ENCODE measurements at places on chromosomes 1 and 21.

DNA sequence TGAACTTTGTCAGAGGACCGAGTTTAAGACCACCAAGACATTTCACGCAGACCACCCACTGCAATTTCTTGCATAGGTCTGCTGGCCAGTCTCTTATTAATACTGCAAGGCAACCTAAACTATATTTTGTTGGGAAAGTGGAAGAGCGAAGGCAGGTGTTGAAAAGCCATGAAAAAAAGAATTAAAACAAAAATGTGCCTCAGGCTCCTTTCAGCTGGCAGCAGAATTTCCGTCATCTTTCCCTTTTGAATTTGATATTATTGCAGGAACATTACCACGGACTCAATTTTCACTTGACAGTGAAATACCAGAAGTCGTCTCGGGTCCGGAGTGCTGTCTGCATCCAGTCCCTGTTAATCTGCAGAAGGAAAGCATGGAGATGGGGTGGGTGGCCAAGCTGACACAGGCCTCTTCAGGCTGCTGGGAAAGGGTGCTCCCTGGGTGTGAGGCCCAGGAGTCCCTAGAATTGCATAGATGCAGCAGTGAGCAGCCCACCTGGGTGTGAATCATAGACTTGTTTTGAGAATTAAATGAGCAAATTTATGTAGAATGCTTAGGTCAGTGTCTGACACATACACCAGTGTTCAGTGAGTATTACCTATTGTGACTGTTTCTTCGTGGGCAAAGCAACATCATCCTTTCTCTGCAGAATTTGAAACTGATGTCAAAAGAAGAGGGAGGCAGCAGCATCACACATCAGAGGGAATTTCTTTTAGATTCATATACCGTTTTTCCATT is 150.7 kb downstream of the PBX1 start:
- DNase-seq, result no peak

- DNase-seq, result no peak
These were observed 86.7 kb downstream of the C1orf94 start for GRCh38 chr1:34263406-34263805.

DNA sequence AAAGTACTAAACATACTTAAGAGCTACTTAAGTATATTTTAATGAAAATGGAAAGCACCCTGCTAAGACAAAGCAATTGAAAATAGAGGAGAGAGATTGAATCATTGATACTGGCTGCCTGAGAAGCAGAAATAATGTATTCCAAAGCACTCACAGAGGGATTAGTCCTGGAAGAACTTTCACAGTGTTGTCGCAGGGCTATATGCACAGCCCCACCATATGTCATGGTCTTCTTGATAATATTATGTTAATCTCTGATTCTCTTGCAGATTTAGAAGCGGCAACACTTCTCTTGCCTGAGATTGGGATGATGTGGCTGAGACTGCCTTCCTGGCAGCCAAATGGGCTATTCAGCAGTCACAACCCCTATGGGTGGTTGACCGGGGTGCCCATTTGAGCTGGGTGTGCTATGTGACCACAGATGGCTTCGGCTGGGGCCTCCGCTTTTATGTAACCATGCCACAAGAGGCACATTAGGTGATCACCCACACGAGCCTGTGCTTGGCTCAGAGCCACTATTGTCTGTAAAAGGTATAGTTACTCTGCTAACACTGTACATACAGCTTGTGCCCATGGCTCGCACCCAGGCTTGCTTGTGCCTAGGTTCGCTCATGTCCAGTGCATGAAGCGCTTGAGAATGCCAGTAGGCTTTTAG is 152.2 kb upstream of the SGIP1 start:
- DNase-seq, result no peak

- no peak for DNase-seq
These were observed 141.3 kb downstream of the NRIP1 start for GRCh38 chr21:14923468-14923867.

GRCh38 chr1:160607672-160608032 is 28.4 kb upstream of the CD84 start:
- no peak for DNase-seq

GRCh38 chr1:149885339-149886120 is 13.8 kb upstream of the BOLA1 start:
- peak; percentile 53 for DNase-seq

GRCh38 chr1:66439031-66439740 is 94.8 kb upstream of the SGIP1 start:
- DNase-seq, result no peak

GRCh38 chr1:87106867-87107266 is 192.4 kb downstream of the HS2ST1 start:
- DNase-seq, result no peak

DNA sequence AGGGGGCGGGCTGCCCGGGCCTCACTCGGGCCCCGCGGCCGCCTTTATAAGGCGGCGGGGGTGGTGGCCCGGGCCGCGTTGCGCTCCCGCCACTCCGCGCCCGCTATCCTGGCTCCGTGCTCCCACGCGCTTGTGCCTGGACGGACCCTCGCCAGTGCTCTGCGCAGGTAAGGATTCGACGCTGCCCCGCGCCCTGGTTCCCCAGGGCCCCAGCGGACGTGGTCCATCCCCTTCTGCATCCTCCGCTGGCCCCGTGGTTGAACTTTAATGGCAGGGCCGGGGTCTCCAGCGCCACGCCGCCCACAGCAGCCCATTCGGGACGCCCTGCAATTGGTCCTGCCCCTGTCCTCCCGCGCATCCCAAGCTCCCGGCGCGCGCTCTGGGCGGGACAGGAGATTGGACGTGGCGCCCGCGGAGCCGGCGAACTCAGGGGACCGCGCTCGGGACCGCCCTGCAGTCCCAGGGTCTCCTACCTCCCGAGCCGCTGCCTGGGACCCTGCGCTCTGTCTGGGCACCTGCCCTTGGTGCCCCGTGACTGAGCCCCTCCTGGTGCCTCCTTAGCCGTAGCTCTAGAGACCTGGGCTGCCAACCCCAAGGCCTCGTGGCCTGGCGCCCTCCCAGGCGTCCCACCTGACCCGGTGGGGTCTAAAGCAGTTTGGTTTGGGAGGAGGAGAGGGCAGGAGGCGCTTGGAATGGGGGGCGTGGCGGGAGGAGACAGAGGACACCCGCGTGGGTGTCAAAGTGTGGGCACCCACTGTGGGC is at the start of gene ALPL:
TSS of gene ALPL (plus strand) at position 73 of the 762 bp plus-strand sequence. CDS start 44,659 bp downstream, outside the sequence.
- DNase-seq, result no peak

DNA sequence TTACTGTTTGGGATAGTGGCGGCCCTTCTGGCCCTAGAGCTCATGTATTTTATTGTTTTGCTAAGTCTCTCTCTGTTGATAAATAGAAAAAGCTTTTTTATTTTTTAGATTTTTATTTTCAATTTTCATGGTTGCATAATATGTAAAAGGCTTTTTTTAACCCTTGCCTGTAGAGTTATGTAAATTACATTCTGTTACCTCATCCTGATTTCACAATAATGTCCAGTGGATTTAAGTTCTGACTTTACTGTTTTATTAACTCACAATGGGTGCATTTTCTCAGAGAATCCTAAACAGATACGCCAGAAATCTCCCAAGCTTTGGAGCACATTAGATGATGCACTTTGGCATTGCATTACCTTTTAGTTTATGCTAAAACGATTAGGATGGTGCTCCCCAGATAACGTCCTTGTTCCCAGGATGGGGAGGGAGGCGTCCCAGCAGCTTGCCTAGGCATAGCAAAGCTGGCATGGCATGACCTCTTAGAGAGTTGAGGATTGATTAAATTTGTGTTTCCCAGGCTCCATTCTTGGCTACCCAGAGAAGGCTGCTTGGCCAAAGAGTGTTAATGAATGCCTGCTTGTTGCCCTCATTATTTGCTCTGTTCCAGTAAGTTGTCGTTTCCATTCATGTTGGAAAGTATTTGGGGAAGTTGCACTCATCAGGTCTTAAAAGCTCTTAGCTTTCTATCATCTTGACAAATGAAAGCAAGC is 17.1 kb downstream of the UTP25 start:
- no peak for DNase-seq

- DNase-seq, result no peak
These were observed 218.1 kb downstream of the FMN2 start for GRCh38 chr1:240309769-240310168.

- DNase-seq, result no peak
These were observed 11.5 kb downstream of the TMPRSS3 start for GRCh38 chr21:42384156-42384945.

DNA sequence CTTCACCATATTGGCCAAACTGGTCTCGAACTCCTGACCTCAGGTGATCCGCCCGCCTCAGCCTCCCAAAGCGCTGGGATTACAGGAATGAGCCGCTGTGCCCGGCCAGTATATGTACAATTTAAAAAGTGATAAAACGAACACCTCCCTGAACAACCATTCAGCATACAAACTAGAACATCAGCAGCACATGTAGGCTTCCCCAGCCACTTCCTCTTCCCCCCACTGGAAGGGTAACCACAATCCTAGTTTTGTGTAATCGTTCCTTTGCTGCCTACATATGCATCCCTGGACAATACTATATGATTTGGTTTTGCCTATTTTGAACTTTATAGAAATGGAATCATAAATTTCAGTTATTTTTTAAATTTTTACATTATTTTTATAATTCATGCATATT is 60.4 kb downstream of the DESI2 start:
- DNase-seq, result no peak

DNA sequence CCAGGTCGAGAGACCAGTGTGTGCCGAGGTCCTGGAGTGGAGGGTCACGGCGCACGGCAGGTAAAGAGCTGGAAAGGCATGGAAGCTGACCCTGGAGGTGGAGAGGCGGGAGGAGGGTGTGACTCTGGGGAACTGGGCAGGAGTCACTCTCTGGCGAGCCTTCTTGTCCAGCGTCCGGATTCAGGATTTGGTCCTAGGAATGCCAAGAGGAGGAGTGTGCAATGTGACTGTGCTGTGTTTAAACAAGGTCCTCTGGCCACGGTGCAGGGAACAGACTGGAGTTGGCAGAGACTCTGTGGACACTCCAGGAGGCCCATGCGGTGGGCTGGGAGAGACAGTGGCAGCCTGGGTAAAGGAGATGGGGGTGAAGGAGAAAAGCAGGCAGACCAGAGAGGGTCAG is 64.2 kb upstream of the CASZ1 start:
- DNase-seq, result no peak

DNA sequence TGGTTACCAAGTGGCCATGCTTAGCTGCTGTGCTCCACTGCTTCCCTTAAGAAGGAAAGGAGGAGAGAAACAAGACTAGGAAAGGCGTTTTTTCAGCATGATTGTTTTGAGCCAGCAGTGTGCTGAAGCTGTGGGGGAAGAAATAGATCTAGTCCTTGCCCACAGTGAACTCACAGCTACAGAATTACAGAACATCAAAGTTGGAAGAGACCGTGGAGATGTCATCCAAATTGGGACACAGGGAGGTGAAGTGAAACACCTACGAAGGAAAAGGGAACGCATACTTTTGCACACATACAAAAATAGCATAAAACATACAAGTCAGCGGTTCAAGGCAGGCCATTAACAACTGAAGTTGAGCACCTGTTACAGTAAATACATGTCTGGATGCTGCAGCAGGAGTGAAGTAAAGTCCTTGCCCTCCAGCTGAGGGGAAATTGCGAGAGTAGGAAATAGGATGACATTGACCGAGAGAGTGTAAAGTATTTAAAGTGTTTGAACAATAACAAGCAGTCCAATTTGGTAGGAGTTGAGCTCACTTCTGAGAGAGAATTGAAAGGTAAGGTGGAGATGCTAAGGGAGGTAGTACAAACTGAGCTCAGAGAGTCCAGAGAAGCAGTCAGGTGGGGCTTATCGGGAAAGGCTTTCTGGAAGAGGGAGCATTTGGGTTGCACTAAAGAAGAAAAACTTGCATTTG is 55.1 kb downstream of the KIRREL1 start:
- DNase-seq, result no peak

DNA sequence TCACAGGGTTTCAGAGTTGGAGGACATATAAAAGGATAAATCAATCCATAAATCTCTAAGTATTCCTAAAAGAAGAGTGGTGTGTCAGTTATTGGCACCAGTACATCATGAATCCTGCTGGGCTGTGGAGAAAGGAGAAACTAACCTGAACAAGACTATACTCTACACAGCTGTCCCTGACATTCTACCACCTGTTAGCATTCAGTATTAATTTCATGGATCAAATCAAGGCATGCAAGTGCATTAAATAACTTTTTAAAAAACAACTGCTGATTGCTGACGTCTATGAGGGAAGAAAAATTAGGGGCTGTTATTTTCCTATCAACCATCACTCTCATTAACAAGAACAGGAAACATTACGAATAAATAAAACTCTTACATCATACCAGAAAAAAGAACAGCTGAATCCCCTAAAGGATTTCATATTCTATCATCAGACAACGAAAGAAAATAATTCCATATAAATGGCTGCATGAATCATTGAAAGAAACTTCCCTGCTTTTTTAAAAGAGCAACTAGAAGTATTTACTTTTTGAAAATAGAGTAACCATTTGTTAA is 121.7 kb downstream of the ATF6 start:
- no peak for DNase-seq

DNA sequence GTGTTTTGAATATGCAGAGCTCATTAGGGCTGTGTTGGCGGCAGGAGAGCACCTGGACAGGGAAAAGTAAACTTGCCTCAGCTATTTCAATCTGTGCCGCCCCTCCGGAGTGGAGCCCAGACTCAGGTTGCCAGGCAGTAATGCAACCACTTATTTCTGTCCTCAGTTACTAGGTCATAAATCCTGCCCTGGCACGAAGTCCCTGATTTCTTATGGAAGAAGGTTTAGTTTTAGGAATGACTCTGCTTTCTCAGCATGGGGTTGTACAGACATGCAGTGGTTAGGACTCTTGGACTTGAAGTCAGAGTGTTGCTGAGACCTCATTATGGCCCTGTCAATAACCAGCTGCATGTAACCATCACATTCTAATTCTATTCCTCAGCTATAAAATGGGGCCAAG is 98.3 kb upstream of the FGGY start:
- DNase-seq, result no peak

GRCh38 chr1:43548285-43549271 is 17.9 kb downstream of the PTPRF start:
- DNase-seq, result no peak

- no peak for DNase-seq
These were observed 265.5 kb downstream of the PTPRC start for GRCh38 chr1:198904321-198904720.

All from activated T-cell treated with anti-CD3 and anti-CD28 coated beads for 4 hours (primary cell).